Activated CD4-positive, alpha-beta T cell treated with anti-CD3 and anti-CD28 coated beads, Interleukin-2, amount 10 ng/mL, durations not matched to agents 24 days and 14 days (primary cell): ENCODE measurements at places on chromosomes 7 and 10.
A peak's percentile ranks its signal among the peaks of the same experiment; 100 is the strongest.

GRCh38 chr7:97871659-97872024, 566 bp downstream of the ASNS start:
- H3K4me1 ChIP-seq: peaks cover 13% of the 10 kb centered on the region
- no peaks in the 10 kb centered on the region for H3K27me3 ChIP-seq
- no peak for DNase-seq

GRCh38 chr10:11861811-11862428, 38.8 kb downstream of the PROSER2 start:
- H3K36me3 ChIP-seq: no peaks in the 10 kb centered on the region
- H3K27me3 ChIP-seq: peaks cover 65% of the 10 kb centered on the region
- H3K4me1 ChIP-seq: peaks cover 17% of the 10 kb centered on the region

GRCh38 chr10:70174058-70174741, 3.9 kb upstream of the SAR1A start:
- peak overlapping the region; percentile 77 for H3K27ac ChIP-seq
- peak overlapping the region; percentile 4 for H3K4me3 ChIP-seq
- peak; percentile 81 for DNase-seq
- peaks cover 4% of the 10 kb centered on the region for H3K36me3 ChIP-seq

GRCh38 chr7:131897016-131897789, 340.8 kb upstream of the PODXL start:
- H3K4me3 ChIP-seq: no peak overlapping the region
- no peaks in the 10 kb centered on the region for H3K36me3 ChIP-seq
- H3K27me3 ChIP-seq: peaks cover under 1% of the 10 kb centered on the region
